ENCODE measurements at places on chromosomes 2 and 18.

- no peak for DNase-seq
These were observed 60.1 kb downstream of the EVA1A start for GRCh38 chr2:75500633-75501032.

DNA sequence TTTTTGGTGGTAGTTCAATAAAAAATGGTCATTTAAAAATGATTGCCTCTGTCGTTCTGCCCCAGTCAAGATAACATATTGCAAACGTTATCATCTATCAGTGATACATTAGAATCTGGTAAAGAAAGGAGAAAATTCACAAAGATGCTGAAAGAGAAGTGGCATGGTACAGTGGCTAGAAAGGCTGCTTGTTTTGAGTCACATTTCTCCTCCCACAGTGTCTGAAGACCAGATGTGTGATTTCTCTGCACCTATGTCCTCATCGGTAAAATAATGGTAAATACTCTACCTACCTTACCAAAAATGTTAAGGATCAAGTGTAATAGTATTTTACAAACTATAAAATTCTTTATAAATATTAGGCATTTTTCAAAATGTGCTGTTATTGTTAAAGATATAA, 76.1 kb upstream of the NOSTRIN start:
- DNase-seq, result no peak

- no peak for DNase-seq
These were observed 46.5 kb downstream of the TRAK2 start for GRCh38 chr2:201404699-201405280.

- no peak for DNase-seq
These were observed 85.0 kb downstream of the WDSUB1 start for GRCh38 chr2:159201360-159202063.

DNA sequence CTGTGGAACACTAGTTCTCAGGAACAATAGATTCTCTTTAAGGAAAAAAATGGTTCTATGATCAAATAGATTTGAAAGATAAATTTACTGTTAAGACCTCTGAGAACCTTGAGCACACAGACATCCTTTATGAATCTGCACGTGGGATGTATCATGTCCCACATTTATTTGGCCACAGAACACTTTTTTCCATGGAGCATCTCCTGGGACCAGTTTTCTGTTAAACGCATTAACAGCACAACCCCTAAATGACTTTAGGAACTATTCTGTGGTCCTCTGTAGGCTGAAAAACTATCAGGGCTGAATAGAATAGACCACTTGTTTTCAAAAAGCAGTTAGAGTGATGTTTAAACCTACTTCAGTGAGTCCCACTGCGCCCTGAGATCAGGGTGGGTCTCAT, 132.2 kb upstream of the PID1 start:
- no peak for DNase-seq

DNA sequence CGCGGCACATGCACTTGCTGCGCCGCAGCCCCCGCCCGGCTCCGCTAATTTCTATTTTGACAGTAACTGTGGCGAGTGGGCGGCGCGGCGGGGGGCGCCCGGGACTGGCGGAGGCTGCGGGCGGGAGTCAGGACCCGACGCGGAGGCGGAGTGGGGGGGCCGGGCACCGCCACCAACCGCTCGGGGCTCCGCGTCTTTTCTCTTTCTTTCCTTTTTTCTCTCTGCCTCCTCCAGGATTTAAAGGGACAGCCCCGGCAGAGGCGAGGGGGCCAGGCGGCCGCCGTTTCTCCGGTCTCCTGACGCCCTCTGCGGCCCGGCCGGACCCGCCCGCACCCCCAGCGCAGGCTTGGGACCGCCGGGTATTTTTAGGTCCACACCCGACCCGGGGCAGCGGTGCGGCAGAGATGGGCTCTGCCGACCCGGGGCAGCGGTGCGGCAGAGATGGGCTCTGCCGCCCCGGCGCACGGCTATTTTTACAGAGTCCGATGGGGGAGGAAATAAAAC, 460 bp upstream of the ZBTB7C start:
- no peak for DNase-seq

- DNase-seq, result no peak
These were observed 664 bp upstream of the IMPA2 start for GRCh38 chr18:11980494-11981191.

DNA sequence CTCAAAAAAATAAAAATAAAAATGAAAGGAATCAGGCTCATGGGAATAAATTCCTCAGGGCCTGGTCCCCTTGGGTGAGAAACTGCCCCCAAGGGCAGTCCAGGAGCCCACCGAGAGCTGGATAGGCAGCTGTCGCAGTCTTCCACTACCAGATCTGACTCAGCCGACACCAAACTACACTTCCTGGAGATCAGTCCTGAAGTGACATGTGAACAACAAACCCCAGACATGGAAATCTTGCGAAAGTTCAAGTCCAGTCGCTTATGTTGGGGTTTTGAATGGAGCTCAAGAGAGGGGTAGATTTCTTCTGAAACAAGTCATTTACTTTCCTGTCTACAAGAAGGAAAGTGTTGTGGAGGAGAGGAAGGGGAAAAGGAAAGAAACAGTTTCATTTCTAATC, 12.9 kb downstream of the ADCY3 start:
- no peak for DNase-seq

GRCh38 chr2:170140561-170140960, 37.4 kb upstream of the MYO3B start:
- no peak for DNase-seq

DNA sequence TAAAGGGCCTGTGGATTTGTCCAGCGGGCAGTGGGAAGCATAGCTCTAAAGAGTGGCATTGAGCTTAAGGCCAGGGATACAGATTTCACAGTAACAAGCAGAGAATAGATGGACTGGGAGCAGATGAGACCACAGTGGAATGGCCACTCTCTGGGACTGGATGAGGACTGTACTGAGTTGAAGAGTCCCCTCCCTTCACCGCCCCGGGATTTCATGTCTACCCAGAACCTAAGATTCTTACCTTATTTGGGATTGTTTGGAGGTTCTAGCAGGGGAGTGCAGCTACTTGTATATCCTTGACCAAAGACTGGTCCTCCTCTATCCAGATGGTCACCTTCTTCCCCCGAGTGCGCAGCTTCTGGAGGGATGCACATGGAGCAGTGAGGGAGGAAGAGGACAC, 28.0 kb upstream of the EFEMP1 start:
- DNase-seq, result no peak

GRCh38 chr2:46420945-46421344, 58.4 kb upstream of the TMEM247 start:
- DNase-seq, result no peak

GRCh38 chr2:241996100-241996499, 126.6 kb downstream of the RTP5 start:
- DNase-seq, result no peak

GRCh38 chr18:6056171-6056910, 161.0 kb upstream of the TMEM200C start:
- DNase-seq, result no peak

Data from stimulated activated CD8-positive, alpha-beta memory T cell treated with anti-CD3 and anti-CD28 coated beads, Interleukin-15, amount 100 ng/mL, for 4 hours (primary cell).